ENCODE measurements at places on chromosomes 2 and 18. TPM values are rescaled to one million over a fixed set of nuclear protein-coding genes. Genes with fewer than 3 reads are reported as not detected.

- no peak for DNase-seq
These were observed 22.3 kb downstream of the QPCT start for GRCh38 chr2:37366773-37367172.

DNA sequence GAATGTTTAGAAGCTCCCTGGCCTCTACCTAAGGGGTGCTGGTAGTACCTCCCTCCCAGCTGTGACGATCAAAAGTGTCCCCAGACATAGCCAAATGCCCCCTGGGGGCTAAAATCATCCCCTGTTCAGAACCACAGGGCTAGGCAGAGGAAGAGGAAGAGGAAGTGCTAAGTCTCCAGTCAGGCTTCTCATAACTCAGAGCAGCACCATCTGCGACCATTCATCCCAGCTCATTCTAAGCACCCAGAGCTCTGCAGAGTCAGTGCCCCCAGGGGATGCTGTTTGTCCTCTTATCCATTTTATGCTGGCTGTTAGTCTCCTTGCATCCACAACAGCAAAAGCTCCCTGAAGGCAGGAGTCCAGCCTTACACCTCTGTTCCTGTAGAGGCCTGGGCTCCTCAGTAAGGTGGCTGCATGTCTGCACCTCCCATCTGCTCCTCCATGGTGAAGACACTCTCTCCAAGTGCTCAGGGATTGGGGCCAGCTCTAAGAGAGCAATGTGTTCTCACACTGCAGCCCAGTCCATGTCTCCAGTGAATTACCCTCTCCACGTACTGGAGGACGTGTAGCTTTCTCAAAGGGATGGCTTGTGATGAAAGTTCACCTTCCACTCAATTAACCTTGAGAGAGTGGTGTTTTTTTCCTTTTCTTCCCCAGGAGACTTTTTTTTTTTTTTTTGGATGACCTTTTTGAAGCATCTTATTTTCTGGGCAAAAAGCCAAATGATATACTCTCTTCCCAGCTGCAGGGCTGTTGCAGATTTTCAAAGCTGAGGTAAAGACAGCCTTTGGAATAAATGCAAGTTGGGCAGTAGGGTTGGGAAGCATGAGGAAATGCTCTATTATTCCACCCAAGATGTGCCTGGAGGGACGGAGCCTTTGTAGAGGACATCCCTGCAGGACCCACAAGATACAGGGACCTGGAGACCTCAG, 158.9 kb upstream of the SLC14A2 start:
- DNase-seq, result no peak

GRCh38 chr2:15212249-15212648, 348.9 kb downstream of the NBAS start:
- DNase-seq, result no peak

DNA sequence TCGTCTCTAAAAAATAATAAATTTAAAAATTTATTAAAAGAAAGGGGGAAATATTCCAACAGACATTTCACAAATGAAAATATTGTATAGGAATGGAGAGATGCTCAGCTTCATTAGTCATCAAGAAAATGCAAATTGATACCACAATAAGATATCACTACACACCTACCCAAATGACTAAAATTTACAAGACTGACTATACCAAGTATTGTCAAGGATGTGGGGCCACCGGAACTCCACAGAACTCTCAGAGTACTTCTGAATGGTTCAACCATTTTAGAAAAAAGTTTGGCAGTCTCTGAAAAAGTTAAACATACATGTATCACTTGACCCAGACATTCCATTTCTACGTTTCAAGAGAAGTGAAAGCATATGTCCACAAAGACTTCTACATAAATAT, 163.4 kb downstream of the EHBP1 start:
- no peak for DNase-seq

DNA sequence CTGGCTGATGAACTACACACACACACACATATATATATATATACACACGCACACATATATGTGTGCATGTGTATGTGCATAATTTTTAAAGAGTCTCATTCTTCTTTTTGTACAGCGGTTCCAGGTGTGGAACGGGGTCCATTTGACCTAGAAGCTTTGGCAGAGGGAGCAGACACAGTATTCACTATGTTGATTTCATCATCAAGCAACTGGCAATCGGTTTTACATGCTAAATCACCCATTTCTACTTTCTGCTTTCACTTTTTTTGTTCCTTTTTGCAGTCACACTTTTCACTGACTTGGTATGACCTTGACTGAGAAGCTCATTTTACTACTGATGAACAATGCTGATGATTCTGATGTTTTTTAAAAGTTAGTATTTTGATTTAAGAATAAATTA, 63.0 kb upstream of the PGAP1 start:
- DNase-seq, result no peak

Gene C1QL2
- total RNA-seq, result not detected
